ENCODE measurements at places on chromosomes 12 and 14.

- DNase-seq = no peak
Observed at GRCh38 chr12:95977764-95978305, 18.3 kb downstream of the HAL start.

DNA sequence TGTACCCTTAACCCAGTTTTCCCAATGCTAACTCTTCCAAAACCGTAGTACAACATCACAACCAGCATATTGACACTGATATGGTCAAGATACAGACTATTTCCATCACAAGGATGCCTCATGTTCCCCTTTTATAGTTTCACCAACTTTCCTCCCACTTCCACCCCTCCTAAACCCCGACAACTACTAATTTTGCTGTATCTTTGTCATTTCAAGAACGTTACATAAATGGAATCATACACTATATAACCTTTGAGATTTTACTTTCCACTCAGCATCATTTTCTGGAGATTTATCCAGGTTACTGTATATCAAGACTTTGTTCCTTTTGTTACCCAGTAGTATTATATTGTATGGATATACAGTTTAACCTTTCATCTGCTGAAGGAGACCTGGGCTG, 88.9 kb downstream of the MED13L start:
- no peak for DNase-seq

GRCh38 chr12:14650789-14651188, 45.6 kb downstream of the GUCY2C start:
- DNase-seq = no peak

DNA sequence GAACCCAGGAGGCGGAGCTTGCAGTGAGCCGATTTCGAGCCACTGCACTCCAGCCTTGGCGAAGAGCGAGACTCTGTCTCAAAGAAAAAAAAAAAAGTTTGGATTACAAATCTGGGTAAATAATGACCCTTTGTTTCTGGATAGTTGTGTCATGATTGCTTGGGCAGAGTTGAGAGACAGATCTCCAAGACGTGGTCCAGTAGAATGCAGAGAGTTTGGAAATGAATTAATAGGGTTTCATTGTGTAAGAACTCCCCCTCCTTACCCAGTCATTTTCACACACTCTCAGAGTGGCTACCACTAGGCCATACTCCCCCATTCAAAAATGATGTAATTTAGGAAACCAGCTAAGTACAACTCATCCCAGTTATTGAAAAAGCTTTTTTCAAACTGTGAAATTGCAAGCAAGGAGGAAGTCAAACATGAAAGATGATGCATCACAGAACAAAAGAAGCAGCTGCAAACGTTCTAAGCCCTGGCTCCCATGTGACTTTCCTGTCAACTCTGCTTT, 1331.9 kb downstream of the AACS start:
- DNase-seq = no peak

GRCh38 chr14:88791629-88792472, 902 bp downstream of the EML5 start:
- DNase-seq = peak; percentile 15

DNA sequence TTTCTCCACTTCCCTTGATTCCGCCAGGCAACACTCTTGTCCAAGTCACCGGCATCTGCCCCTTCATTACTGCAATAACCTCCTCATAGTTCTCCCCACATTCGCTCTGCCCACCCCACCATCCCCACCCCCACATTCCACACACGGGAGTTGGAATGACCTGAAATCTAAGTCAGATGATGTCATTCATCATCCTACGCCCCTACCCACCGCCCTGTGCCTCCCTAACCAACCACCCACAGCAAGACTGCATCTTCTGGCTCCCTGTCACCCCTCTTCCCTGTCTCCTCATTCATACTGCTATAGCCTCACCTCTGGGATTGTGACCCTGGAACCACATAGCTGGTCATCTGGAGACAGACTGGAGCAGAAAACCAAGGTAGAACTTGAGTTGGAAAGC, 7.9 kb upstream of the PWP1 start:
- no peak for DNase-seq

- DNase-seq = no peak
Observed at GRCh38 chr14:91996948-91997371, 42.9 kb downstream of the TRIP11 start.

DNA sequence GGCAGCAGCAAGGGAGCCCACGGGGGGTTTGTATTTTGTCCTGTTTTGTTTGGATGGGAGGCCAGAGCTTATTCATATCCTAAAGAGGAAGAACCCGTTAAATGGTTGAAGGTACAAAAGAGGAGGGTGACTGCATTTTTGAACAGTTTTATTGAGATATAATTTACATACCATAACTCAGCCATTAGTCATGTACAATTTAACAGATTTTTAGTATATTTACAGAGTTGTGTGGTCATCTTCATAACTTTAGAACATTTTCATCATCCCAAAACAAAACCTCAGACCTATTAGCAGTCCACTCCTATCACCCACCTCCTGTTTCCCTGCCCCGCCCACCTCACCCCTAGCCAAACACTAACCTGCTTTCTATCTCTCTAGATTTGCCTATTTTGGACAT, 12.6 kb downstream of the NRDE2 start:
- DNase-seq = no peak

DNA sequence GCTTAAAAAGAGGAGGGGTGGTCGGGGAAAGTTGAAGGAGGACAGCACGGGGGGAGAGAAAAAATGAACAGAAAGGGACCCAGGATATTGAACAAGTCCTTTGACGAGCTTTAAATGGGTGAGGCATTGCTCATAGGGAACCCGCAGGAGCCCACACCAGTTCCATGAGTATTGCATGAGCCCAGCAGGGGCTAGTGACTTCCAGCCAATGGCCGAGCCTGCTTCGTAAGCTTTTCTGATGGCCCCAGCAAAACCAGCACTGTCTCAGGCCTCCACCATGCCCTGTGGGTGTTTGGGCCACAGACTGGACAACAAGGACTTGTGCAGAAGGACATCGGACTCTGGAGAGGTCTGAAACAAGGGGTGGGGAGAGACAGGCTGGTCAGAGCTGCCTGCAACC, 109.5 kb downstream of the ZFP36L1 start:
- no peak for DNase-seq

- no peak for DNase-seq
Observed at GRCh38 chr12:119200601-119201000, 21.9 kb downstream of the HSPB8 start.

- no peak for DNase-seq
Observed at GRCh38 chr12:105470102-105470501, 139.6 kb downstream of the C12orf75 start.

DNA sequence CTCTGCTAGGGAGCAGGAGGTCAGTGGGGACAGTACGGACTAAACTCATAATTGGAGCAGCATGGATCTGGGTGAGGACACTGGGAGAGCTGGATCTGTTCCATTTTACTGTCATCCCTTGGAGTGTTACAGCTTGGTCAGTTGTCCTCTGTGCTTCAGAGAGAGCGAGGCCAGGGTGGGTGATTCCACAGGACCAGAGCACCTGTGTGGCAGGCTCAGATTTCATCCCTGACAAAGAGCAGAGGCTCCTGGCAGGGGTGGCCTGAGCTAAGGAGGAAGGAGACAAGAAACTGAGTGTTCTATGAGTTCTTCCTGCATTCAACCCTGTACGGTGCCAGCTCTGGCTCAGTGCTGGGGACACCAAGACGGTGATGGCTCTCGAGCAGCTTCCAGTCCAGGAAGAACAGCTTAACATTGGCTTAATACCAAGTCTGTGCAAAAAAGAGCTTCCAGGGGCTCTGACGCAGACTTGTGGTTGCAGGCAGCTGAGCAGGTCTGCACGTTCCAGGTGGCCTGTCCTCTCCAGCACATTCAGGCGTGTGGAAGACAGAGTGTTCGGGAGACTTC, 8.4 kb upstream of the PGF start:
- no peak for DNase-seq

DNA sequence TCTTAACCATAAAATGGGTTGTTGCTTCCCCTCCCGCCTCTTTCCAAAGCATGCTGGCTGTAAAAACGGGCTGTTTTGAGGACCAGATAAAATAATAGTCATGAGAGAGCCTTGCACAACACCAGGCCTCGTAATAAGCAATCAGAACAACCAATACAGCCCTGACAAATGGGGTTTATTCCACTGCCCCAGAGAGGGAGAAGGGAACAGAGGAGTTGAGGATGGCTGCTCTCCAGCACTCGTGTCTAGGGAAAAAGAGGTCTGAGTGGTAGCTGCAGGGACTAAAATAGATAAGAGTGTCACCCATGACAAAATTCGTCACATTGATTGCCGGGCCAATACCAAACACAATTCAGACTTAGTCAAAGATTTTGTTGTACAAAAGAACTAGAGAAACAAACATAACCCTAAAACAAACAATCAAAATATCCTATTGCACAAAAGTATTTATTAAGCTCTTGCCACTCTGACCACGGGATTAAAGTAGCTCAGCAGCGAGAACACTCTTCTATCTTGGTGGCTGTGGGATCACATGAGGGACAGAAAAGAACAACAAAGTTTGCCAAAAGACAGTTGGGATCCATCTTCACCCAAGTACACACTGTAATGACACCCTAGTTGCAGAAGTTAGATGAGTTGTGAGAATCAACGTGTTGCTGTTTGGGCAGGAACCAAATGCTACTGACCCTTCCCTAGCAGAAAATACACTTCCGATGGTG, 188.0 kb downstream of the FOXN3 start:
- DNase-seq = no peak

DNA sequence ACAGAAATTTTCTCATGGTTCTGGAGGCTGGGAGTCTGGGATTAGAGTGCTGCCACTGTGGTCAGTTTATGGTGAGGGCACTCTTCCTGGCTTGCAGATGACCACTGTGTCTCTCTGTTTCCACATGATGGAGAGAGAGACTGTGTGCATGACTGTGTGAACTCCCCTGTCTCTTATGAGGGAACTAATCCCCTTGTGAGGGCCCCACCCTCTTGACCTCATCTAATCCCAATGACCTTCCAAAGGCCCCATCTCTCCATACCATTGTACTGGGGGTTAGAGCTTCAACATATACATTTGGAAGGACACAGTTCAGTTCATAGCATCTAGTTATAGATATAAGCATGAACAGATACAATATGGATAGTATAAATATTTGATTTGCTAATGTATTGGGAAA, 31.7 kb downstream of the ANO6 start:
- DNase-seq = no peak

DNA sequence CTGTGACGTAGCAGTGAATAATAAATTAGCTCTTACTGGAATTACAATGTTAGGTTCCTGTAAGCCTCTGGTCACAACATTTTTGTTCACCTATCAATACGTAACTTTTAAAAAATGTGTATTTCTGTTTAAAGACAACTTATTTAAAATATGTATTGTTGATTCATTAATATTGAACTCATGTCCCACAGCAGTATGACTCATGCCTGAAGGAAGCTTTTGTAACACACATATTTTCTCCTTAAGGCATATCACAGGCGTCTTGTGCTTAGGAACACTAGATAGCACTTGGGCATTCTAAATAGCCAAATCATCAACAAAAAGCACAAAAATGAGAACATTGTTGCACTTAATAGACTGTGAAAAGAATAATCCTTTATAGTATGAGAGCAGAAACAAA, 92.5 kb downstream of the GPHN start:
- DNase-seq = no peak

GRCh38 chr12:27982951-27983350, 10.4 kb upstream of the PTHLH start:
- DNase-seq = no peak

GRCh38 chr14:90500665-90501370, 104.0 kb downstream of the CALM1 start:
- DNase-seq = no peak

GRCh38 chr14:51668870-51669269, 17.2 kb downstream of the FRMD6 start:
- DNase-seq = no peak

- peak; percentile 13 for DNase-seq
Observed at GRCh38 chr12:42143452-42144157, 1.1 kb downstream of the GXYLT1 start.

GRCh38 chr14:72177251-72177650, 245.0 kb downstream of the RGS6 start:
- no peak for DNase-seq

DNA sequence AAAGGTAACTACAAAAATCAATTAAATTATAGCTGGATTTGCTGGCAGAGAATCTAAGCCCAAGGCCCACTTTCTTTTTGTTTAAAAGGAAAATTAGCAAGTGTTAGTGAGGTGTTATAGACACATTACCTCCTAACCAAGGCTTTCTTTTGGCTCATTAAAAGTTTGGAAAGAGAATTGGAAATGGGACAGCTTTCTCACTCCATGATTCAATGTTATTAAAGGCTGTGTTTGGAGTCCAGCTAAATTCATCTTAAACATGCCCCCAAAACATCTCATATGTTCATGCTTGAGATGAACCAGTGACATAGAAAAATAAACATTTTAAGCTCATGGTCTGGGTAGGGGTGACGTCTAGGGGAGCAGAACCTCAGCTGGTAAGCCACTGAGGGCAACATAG, 13.4 kb upstream of the PGF start:
- DNase-seq = no peak

GRCh38 chr14:101595887-101596721, 34.8 kb downstream of the DIO3 start:
- peak; percentile 45 for DNase-seq

GRCh38 chr14:64060648-64061096, 207.9 kb downstream of the SYNE2 start:
- DNase-seq = peak; percentile 4

- no peak for DNase-seq
Observed at GRCh38 chr12:5509102-5509501, 77.2 kb downstream of the NTF3 start.

GRCh38 chr12:11876307-11876706, 194.4 kb upstream of the BCL2L14 start:
- no peak for DNase-seq

- DNase-seq = no peak
Observed at GRCh38 chr12:125402874-125403789, 337.9 kb downstream of the AACS start.

DNA sequence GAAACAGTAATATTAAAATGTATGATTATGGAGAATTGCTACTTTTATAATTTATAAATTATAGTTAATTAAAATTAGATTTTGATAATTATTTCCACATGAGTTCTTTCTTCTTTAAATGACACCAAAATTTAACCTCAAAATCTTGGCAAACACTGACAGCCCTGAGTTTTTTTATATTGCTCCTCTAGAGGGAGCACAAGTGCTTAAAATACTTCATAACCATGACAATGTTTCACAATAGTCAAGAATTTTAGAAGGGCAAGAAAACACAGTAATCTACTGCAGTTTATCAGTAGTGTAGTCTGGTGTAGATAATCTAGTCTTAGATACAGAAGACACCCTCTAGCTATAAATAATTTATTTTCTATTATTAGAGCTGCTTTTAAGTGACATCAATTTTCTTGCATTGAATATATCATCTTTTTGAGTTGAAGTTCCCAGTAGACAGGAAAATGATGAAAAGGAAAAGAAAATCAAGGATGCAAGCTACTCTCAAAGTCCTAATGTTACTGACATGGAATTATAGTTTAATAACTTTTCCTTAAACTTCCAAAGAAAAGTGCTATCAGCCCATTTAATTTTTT, 14.3 kb upstream of the PTGER2 start:
- DNase-seq = no peak

DNA sequence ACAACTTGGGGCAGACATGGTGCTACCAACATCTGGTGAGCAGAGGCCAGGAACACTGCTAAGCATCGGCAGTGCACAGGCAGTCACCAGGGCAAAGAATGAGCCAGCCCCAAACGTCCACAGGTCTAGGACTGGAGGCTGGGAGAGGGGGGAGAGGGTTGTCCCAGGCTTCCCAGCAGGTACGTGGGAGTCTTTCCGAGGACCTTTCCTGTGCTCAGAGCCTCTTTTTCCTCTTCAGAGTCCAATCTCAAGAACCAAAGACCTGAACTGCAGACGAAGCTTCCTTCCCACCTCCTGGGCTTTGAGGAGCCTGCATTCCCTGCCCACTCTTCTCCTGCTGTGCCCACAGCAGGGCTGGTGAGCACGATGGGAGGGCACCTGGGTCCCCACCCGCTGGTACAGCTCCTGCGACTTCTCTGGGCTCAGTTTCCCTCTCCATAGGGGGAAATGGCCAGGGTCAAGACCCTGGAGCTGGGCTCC, 48.7 kb downstream of the DLK1 start:
- DNase-seq = no peak

Data from CD4-positive, alpha-beta T cell treated with Interferon alpha-2 for 1 hour (primary cell).